ENCODE measurements at places on chromosomes 7 and 10.

DNA sequence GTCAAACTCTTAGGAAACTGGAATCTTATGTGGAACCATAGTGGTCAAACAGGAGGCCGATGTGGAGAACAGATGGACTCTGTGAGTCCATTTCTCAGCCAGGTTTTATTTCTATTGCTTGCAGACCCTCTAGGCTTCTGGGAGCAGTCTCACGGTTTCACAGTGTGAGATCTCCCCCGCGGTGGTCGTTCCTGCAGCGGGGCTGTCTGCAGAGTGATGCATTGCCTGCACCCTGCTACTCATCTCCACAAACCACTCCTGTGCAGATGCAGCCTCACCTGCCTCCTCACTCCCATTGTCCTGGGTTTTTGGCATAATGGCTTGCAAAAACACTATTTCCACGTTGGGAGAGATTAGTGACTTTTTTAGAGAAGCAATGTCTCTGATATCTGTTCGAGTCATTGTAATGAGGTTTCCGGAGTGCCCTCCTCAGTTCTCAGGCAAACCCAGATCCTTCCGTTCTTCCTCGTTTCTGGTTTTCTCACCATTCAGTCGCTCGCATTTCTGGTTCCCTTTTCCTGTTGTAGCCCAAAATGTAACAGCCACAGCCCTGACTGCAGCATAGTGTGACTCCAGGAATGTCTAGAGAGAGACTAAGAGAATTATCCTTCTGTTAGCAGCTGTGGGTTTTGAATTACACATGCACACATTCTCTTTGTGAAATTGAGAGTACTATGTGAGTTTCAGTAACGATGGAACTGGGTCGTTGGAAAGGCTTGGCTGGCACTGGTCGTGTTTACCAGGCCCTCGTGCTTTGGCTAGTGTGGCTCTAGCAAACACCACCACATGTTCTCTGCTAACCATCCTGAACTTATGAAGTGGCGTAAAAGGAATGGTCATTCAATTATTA lies 30.2 kb downstream of the ACADSB start:
- no peak for DNase-seq

DNA sequence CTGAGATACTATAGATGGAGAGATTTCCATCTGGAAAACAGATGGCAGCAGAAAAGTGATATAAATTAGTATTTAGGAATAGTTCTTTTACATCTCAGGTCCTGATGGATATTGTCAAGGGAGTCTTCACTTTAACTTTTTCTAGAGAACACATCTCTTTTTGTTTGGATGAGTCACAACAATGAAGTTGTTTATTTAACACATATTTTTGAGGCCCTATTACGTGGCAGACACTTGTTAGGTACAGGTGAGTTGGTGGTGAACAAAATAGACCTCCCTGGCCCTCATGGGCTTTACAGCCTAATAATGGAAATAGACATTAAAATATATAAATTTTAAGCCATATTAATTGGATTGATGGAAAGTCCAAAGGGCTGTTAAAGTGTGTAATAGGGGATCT lies 168.3 kb downstream of the VTI1A start:
- peak; percentile 59 for DNase-seq

DNA sequence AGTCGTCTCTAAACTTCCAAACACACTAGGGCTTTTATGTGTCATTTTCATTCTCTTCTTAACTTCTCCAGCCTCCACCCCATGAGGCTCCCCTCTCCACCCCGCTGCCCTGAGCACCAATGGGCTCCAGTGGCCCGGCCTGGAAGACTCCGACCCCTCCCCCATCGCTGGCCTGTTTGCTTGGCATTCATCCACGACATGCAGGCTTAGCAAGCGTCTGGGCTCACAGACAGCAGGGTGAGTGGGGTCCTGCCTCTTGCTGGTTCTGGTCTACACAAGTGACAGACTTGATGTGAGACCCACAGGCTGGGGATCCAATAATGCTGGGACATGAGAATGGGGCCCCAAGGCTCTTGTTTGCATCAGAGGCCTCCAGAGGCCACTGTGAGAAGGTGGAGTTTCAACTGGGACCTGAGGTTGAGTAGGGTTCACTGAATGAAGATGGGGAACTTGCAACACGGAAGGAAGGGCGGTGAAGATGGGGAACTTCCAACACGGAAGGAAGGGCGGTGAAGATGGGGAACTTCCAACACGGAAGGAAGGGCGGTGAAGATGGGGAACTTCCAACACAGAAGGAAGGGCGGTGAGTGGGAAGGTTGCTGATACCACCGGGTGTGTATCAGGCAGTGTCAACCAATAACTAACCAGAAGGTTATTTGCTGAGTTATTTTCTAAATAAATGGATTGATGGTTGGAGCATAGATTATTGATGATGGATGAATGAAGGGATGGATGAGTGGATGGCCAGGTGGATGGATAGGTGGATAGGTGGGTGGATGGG lies 14.0 kb downstream of the KNDC1 start:
- DNase-seq = no peak

- no peak for DNase-seq
These were observed 279.3 kb upstream of the SORCS1 start for GRCh38 chr10:107443813-107444212.

- DNase-seq = peak; percentile 30
These were observed 70.1 kb upstream of the ARHGAP21 start for GRCh38 chr10:24793648-24794379.

DNA sequence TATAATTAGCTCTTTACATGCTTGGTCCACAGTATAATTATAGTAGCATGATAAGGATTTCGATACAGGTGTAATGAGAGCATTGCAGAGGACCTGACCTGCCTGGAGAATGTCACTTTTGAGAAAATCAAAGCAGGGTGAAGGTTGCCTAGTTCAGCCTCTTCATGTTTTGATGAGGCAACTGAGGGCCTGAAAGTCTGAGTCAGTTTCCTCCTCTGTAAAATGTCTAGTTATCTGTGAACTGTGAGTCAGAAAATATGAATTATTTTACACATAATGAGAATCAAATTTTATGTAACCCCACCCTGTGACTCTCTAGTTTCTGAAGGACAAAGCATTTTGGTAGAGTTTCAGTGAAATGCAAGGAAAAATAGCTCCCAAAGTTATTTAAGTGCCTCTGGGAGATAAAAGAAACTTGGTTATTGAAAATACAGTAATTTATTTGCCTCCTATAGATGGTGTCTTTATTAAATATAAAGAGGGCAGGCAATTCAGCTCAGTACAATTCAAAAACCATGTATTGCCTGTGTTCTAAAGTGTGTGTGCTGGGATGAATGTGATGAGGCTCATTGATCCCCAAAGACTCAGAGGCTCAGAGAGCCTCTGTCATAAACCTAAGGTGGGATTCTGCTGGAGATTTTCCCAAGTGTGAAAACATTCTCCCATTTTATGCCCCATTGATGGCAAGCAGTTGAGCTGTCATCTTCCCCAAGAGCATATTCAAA lies 37.3 kb upstream of the SAMD9L start:
- DNase-seq = peak; percentile 86

DNA sequence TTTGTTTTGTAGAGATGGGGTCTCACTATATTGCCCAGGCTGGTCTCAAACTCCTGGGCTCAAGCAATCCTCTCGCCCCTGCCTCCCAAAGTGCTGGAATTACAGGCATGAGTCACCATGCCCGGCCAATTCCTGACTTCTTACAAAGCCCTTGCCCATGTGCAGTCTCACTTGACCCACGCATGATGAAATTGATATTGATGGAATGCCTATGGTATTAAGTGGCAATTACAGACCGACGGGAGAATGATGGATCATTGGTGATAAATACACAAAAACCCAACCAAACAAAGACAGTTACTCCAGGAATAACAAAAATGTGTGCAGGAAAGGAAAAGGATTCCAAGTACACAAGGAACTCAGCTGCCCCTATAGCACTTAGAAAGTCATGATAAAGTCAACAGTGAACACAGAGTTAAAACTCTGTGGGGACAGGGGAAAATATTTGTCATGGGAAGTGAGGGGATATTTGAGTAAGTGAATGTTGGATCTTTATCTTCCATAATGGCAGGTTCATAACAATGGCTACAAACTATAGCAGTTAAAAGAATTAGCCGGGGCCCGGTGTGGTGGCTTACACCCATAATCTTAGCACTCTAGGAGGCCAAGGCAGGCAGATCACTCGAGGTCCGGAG lies 21.6 kb downstream of the HIP1 start:
- DNase-seq = peak; percentile 70

DNA sequence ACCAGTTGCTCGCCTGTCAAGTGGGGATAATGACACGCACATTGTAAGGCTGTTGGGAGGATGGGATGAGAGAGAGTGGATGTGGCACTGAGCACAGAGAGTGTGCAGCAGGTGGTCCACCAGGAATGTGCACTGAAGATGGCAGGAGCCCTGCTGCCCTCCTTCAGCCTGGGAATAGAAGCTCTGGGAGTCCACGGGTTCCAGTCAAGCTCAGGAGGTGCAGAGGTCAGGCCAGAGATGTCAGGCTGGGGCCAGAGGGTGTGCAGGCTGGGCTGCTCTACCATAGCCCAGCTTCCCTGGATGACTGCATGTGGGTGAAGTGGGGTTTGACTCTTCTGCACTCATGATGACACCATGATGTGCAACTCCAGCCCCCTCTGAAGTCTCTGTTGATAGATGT lies 58.7 kb downstream of the C10orf120 start:
- no peak for DNase-seq

Data from bronchial epithelial cell (primary cell).